ENCODE measurements at places on chromosomes 2 and 18. TPM values are rescaled to one million over a fixed set of nuclear protein-coding genes. Genes with fewer than 3 reads are reported as not detected.

The CREB1 gene
- 36.8 TPM for total RNA-seq

The LRP1B gene
- 0.05 TPM for total RNA-seq

The CERS6 gene
- 64.1 TPM for total RNA-seq

The HOXD8 gene
- 0.26 TPM for total RNA-seq

The CCBE1 gene
- 0.24 TPM for total RNA-seq

The TOGARAM2 gene
- 14.2 TPM for total RNA-seq

The LAMA1 gene
- not detected for total RNA-seq

The CCDC85A gene
- total RNA-seq: 2.9 TPM

The PLCL1 gene
- 114 TPM for total RNA-seq

The ST8SIA5 gene
- total RNA-seq: 2.5 TPM

The HOXD12 gene
- total RNA-seq: not detected
